ENCODE measurements at places on chromosomes 7 and 10.

GRCh38 chr7:28083164-28083997, 97.2 kb downstream of the JAZF1 start:
- no peak for DNase-seq

GRCh38 chr10:109277456-109277855, 645.9 kb downstream of the XPNPEP1 start:
- DNase-seq: no peak

DNA sequence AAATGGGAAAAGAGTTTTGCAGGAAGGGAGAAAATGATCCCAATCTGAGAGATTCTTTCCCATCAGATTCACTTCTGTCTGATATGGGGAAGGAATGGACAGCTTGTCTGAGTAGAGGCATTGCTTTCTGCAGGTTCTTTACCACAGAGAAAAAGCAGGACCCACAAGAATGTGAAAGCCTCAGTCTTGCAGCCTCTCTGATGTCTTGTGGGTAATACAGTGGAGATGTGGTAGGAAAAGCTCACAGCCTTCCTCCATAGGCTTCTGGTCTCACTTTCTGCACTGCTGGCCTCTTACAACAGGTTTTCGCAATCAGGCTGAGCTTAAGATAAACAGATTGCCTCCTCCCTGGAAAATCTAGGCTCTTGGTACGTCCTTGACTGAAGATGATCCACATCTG, 551 bp downstream of the IFIT1 start:
- DNase-seq: no peak

DNA sequence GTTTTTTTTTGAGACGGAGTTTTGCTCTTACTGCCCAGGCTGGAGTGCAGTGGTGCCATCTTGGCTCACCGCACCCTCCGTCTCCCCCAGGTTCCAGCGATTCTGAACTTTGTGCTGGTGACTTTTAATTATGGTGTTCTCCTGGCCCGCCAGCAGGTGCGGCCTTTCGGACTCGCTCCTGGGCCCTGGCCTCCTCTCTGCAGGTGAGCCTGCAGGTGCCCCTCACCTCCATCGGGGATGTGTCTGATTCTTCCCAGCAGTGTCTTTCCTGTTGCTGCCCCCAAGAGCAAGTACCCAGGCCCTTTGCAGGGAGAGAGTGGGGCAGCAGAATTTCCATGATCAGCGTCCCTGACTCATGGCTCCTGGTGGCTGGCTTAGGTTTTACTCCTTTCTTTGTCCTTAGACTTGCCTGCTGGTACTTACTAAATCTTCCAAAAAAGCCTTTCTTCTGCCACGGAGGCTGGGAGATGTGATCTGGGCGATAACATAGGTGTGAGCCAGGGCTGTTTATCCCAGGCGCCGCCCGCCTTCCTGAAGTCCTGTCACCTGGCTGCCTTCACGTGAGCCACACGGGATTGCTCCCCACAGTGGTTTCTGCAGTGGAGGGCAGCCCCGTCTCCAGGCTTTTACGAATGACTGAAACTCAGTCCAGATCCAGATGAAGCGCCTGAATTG, 10.7 kb downstream of the WIPI2 start:
- DNase-seq: no peak

DNA sequence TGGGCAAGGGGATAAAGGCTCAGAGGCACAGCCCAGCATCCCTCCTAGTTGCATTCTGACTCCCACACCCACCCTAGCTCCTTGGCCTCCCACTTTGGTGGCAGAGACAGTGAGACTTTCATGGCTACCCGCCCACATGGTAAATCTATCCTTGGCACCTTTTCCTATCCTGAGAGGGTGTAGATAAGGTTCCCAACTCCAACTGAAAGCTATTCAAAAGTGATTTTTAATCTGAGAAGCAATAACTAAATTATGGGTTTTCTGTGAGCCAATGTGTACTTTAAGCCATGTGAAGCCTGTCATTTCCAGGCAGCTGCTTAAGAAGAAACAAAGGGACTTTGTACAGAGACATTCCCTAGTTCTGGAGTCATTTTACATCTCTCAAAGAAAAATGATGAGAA, 9.1 kb downstream of the LAMB1 start:
- DNase-seq: no peak

- DNase-seq: no peak
Measured at GRCh38 chr10:6399231-6399741, 180.8 kb downstream of the PRKCQ start.

GRCh38 chr10:74582566-74582965, 243.8 kb upstream of the KAT6B start:
- no peak for DNase-seq

GRCh38 chr7:38461887-38462286, 169.3 kb downstream of the AMPH start:
- DNase-seq: no peak

DNA sequence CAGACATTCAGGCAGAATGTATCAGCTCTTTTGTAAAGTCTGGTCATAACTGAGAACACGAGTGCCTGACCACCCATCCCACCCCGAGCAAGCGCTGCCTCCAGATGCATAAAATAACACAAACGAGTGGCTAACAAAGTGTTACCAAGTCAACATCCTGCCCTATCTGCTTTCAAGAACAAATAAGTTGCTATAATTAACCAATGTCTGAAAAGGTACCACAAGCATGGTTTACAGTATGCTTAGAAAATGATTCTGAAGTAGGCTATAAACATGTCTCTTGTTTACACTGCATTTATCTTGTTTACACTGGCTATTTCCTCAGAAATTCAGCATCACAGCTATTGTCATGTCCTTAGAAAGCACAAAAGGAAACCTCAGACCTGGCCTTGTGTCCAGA, 49.5 kb downstream of the PIK3AP1 start:
- no peak for DNase-seq

DNA sequence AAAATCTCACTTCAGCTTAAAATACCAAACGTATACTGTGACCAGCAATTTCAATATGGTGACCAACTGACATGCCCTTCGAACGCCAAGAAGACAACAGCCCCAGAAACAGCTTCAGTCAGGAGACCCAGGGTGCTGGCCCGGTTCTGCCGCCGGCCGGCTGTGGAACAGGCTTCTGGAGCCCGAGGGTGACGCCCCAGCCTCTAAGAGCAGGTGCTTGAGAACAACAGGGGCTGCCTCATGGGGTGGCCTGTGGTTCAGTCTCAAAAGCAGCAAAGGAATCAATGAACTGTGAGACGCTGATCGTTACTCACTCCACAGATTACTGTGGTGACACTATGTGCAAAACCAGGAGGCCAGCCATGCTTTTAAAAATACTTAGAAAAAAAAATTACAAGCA, 17.3 kb downstream of the GPER1 start:
- DNase-seq: no peak

- DNase-seq: no peak
Measured at GRCh38 chr10:33655165-33655815, 320.8 kb upstream of the NRP1 start.

DNA sequence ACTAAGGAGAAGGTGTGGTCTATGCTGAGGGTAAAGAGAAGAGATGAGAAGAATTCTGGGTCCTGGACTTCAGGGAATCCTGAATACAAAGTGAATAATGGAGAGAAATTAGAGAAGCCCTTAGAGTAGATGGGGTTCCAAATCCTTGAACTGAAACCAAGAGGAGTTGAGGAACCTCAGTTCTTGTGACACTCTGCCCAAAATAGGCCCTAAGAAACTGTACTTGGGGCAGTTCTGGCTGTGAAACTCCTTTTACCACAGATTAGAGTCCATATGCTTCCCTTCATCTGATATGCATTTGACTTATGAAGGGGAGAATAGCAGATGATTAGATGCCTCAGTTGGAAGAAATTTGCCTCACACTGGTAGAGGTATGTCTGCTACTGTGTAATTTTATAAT, 19.0 kb downstream of the TES start:
- DNase-seq: no peak

GRCh38 chr7:51633596-51633995, 317.0 kb upstream of the COBL start:
- DNase-seq: no peak

GRCh38 chr10:86937502-86938154, 19.8 kb downstream of the MMRN2 start:
- DNase-seq: no peak

GRCh38 chr7:97015756-97016380, 8.8 kb downstream of the DLX5 start:
- DNase-seq: no peak

- no peak for DNase-seq
Measured at GRCh38 chr10:359093-359492, 223.8 kb downstream of the ZMYND11 start.

GRCh38 chr7:159114096-159114495, 30.6 kb downstream of the VIPR2 start:
- no peak for DNase-seq

- no peak for DNase-seq
Measured at GRCh38 chr10:97292862-97293198, 393 bp upstream of the ARHGAP19 start.

DNA sequence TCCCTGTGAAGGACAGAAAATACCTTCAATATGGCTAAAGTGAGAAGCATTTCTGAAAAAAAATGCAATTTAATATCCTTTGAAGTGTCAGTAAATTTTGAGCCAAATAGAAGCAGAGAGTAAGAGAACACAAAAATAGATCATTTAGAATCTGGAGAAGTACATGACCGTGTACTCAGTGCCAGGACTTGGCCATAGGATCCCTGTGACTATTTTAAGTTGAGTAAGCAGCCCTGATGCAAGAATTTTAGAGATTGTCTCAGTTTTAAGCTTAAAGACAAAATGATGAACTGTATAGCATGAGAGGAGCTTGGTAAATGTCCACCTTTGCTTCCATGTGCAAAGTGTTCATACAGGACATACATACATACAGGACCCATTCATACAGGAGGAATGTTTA, 2.5 kb downstream of the PTER start:
- no peak for DNase-seq

- no peak for DNase-seq
Measured at GRCh38 chr10:88672041-88672440, 7.8 kb downstream of the LIPF start.

GRCh38 chr7:29107056-29107455, 39.3 kb downstream of the CPVL start:
- DNase-seq: no peak

- DNase-seq: no peak
Measured at GRCh38 chr7:18290223-18290622, 205.3 kb upstream of the HDAC9 start.

DNA sequence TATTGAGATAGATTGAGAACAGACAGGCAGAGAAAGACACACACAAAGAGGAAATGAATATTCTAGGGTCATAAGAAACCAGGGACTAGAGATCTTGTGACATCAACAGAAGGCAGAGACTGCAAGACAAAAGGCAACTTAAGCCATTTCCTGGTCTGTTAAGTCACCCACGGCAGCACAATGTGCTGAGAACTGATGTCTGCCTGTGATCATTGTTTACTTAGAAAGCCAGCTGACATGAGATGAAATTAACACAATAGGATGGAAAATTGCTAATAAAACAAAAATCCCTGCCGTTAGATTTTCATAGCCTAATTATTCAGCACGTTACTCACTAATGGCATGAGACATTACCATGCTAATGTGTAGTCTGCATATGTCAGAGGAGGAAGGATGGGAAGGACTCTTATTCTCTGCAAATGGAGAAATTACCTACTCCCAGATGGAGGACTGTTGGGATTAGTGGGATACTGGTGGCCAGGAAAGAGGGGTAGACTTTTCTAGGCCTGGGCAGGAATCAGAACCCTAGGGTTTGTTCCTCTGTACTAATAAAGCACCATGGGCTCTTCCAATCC, 191.3 kb upstream of the PODXL start:
- DNase-seq: no peak

GRCh38 chr10:96764425-96765060, 44.2 kb upstream of the PIK3AP1 start:
- no peak for DNase-seq

DNA sequence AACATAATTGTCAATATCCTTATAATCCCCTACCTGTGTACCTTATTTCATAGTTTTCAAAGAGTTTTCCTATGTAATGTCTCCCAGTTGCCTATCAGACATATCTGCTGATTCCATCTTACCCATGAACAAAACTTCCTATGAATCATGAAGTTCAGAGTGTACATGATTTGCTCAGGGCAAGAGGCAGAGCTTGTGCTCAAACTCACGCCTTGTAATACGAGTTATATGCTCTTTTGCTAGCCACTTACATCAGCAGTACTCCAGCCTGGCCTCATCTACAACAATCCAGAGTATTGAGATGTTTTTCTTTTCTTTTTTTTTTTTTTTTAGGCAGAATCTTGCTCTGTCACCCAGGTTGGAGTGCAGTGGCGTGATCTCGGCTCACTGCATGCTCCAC, 11.8 kb downstream of the PKD2L1 start:
- DNase-seq: no peak

- no peak for DNase-seq
Measured at GRCh38 chr10:11758527-11759236, 16.5 kb downstream of the ECHDC3 start.

DNA sequence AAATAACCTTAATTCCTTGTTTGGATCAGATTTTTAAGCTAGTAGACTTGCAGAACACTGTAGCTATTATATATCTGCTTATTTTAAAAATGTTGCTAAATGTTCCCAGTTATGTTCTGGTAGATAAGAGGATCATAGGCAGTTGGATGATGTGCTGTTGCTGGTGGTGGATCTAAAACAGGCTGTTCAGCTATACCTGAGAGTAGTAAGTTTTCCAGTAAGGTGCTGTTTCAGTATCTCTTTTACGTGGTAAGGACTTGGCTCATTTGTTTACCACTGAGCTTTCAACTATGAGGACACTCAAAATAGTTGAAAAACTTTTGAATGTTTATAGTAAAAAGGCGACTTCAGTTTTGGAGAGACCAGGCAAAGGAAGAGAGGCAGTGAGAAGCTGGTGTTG, 180.9 kb downstream of the CDK14 start:
- no peak for DNase-seq
